ENCODE measurements at places on chromosomes 6 and 20. TPM values are rescaled to one million over a fixed set of nuclear protein-coding genes. Genes with fewer than 3 reads are reported as not detected.
A peak's percentile ranks its signal among the peaks of the same experiment; 100 is the strongest.

Gene MARCKS
- total RNA-seq = 50.8 TPM

Gene SSTR4
- not detected for total RNA-seq

Gene IL17F
- total RNA-seq = not detected

Gene EFCAB8
- not detected for total RNA-seq

Gene CST2
- total RNA-seq = not detected

Gene PNPLA1
- not detected for total RNA-seq

DNA sequence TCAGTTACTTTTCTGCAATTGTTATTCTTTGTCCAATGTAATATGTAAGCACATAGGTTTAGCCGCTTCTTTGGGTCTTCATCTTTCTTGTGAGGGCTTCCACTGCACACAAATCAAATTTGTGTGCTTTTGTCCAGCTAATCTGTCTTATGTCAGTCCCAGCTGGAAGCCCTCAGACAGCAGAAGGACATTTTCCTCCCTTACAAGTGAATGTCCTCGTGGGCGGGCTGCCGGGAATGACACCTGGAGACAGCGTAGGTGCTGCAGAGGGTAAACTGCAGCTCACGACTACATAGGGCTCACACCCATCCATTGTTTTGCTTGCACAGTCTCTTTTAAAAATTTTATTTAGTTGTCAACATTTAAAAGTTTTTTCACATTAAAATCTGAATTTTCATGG, 24.6 kb upstream of the PPP1R14C start:
- no peak for DNase-seq

DNA sequence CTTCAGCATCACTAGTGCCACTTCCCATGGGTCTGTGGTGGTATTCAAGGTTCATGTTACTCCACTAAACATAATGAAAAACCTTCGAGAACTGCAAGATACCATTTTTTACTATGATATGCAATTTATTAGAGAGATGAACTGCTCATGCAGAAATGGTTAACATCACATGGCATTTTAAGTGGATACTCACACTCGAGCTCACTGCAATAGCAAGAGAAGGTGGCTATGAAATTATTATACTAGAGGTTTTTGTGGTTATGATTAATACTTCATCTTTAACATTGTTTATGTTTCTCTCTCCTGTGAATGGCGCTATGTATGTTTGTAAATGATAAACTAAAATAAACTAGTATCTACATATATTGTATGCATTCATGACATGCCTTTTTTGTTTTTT, 35.1 kb downstream of the SCAF8 start:
- no peak for DNase-seq

DNA sequence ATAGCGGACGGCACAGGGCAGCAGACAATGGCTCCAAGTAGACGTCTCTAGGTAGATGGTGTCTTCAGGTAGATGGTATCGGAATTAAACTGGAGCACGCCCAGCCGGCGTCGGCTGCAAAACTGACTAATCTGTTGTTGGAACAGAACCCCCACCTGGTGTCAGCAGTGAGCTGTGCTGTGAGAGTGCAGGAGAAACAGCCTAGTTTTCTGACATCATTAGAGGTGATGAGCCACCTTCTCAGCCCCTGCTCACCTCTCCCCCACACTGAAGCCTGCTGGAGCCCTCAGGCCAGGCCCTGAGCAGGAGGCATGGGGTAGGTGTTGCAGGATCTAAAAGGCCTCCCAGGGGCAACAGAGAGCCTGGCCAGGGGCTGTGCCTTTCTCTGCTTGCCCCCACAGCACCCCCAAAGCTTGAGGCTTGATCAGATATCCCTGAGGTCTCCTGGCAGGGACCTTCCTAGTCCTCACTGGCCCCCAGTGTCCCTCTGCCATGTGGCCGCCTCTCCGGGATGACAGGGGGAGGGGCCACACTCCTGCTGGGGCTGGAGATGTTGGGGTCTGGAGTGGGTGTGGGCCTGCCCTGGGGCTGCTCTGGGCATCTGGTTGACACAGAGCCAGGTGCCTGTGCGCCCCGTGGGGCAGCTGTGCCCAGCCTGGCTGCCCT, 6.9 kb upstream of the HELZ2 start:
- peak; percentile 80 for DNase-seq

GRCh38 chr20:41407607-41408006, 41.0 kb upstream of the EMILIN3 start:
- no peak for DNase-seq

DNA sequence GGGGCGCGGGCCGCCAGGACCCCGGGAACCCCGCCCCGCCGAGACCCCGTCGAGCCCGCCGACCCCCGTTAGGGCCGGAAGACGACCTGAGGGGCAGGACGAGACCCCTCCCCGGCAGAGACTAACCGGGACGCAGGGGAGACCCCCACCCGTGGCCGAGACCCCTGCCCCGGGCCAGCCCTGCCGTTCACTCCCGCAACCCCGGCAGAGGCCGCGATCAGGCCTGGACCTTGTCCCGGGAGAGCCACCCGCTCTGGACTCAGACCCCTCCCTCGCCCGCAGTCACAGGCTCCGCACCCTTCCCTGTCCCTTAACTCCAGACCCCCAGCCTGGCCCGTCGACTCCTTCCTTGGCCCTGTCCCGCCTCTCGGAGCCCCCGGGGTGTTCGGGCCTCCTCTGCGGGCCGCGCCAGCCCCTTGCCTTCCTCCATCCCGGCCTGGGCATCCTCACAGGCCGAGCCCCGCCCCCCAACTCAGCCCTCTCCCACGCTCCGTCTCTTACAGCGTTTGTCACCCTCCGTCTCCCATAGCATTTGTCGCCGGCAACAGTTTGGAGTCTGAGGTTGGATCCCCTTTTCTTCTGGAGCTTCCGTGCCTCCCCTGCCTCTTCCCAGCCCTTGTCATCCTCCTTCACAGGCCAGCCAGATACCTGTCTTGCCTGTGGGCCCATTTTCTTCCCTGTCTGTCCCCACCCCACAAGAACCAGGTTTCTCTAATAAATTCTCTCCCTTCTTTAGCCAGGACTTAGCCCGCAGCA, 569 bp downstream of the TCEA2 start:
- DNase-seq = no peak

DNA sequence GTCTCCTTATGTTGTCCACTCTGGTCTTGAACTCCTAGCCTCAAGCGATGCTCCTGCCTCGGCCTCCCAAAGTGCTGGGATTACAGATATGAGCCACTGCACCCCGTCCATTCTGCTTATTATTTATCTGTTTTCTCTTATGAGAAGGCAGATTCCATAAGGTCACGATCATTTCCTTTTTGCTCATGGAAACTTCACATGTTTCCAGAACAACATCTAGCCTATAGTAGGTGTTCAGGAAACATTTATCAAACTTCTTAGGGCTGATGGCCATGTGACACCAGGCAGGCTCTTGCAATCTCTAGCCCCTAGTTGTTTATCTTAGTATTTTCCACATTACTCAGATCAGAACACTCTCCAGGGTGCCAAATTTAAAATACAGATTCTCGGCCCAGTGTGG, 61.2 kb downstream of the ZFP64 start:
- no peak for DNase-seq

GRCh38 chr6:6723921-6724538, 135.5 kb downstream of the LY86 start:
- DNase-seq = no peak

DNA sequence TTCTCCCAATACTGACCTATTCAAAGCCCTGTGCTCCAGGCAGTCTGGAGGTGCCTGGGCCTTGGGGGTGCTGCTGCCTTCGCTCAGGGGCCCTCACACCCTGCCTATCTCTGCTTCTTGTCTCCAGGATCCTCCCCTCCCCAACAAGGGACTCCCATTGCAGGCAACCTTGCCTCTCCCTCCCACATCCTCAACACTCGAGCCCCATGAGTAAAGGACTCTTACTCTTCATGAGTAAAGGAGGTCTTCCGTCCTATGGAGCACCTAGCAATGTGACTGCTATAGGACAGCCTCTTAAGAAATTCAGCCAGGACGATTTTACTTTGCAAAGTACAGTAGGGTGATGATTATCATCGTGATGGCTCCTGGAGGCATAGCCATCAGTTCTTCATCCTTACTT, 24.5 kb downstream of the PLEKHG1 start:
- no peak for DNase-seq

- no peak for DNase-seq
Measured at GRCh38 chr20:31707994-31708735, 14.5 kb downstream of the BCL2L1 start.

- DNase-seq = no peak
Measured at GRCh38 chr20:7257692-7258466, 490.4 kb downstream of the BMP2 start.

DNA sequence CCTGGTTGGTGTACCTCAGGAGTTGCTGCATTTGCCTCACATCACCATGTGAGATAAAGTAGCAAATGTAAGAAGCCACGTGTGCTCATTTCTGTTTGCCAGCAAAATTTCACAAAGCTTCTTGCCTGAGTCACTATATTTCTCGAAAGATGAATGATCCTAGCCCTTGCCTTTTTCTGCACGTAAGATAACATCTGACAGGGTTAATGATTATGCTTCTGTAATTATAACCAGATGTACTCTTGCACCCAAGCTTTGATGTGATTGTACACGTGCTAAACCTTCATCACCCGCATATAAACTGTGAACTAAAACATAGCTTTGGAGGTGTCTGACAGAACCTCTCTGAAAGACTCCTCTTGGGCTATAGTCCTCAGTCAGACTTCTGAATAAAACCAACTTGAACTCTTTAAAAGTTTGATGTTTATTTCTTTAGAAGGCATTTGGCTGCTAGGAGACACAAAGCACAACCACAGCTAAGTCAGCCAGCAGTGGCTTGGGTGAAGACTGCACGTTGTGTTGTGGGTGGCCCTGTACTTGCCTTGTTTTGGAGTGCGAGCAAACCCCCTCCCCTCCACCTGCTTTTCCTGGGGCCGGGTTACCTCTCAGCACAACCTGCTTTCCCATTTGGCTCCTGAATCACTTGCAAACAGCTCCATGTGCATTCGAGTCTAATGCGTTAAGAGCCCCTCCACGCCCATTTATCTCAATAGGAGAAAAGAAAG, 19.3 kb downstream of the PROKR2 start:
- no peak for DNase-seq

- DNase-seq = no peak
Measured at GRCh38 chr6:4388675-4389074, 253.3 kb upstream of the ECI2 start.

- no peak for DNase-seq
Measured at GRCh38 chr6:45112711-45113110, 215.4 kb upstream of the RUNX2 start.

DNA sequence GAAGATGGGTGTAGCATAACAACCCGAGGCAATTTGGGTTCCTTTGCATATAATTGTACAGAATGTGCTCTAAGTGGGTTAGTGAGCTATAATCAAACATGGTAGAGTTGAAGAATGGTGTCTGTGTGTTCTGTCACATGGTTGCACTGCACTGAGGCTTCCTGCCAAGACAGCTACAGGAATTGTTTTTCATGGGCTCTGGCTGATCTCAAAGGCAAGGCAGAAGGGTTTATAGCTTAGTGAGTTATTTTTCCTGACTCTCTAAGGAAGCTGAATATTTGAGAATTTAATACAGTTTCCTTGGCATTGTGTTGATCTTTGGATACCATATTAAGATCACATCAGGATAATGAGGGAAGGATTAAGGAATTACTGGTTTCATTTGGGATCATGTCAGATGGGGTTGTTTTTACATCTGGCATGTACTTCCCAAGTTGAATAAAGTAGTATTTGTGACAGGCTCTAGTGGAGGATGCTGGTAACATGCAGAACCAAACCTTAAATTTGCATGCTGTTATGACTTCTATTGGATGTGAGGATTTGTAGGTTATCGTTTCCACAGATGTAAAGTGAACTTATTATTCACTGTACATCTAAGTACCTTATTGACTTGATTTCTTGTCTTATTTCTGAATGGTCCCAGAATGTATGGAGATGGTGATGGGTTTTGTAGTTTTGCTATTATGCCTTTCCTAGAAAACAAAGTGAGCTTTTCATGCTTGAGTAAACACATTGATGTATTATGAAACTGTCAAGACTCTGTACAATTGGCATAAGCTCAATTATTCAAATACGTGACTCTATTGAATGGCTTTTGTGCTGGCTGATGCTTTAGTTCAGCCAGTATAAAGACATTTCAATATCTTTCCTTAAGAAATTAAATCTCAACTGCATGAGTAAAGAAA, 43.3 kb downstream of the LRRC1 start:
- no peak for DNase-seq

- DNase-seq = no peak
Measured at GRCh38 chr6:36721369-36722140, 23.9 kb downstream of the RAB44 start.

DNA sequence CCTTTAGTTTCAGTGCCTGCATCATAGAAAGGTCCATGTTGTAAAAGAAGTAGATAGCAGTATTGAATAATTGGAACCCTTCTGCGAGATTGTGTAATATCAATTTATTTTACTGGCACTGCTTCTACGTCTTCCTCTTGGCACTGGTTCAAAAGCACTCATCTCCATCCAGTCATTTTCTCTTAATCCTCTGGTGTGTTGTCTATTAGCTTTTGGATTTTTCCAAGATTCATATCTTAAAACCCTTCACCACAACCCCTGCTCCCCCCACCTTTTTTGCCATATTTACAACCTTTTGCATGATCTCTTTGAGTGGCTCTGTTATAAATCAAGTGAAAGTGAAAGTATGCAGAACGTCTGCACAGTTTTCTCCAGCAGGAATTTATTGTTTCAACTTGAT, 76.6 kb upstream of the HSF2 start:
- DNase-seq = no peak

DNA sequence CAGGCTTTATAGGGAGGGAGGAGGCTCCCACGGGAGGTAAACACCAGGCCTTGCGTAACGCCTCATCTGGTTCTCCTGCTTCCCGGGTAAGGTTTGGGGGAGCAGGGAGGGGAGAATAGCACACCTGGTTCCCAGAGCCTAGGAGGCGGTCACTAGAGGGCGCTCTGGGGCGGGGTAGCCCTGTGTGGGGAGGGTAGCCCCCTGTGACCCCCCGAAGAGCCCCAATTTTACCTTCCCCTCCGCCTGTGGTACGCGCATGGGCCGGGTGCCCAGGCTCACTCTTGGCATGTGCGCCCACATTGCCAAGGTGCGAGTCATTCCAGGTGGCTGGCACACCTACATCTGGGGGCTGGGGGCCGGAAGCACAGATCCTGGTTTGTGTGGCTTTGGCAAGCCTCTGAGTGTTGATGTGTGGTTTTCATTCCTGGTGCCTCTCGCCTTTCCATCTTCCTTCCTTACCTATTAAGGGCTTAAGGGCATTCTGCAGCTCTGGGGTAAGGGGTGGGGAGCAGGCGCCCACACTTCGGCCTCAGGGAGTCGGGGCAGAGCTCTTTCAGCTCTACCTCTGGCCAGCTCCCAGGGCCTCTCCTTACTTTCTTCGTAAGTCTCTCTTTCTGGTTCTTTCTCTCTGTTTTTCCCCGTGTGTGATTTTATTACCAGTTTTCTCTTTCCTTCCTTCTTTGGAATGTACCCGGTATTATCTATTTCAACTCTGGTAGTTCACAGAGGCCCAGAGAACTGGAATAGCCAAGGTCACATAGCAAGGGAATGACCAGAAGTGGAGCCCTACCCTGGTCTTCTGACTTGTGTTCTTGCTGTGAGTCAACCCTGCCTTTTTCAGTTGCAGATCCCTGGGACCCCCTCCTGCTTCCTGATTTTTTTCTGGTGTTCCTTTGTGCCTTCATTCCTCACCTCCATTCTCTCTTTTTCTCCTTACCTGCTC, 492 bp upstream of the RNF39 start:
- DNase-seq = peak; percentile 87

- no peak for DNase-seq
Measured at GRCh38 chr6:33203443-33204164, 851 bp upstream of the HSD17B8 start.

- no peak for DNase-seq
Measured at GRCh38 chr6:110105296-110105695, 74.2 kb downstream of the WASF1 start.

Measured in breast epithelium (tissue), 4 donors.